ENCODE measurements at places on chromosomes 2 and 18.

GRCh38 chr2:18178736-18179349, 300.4 kb downstream of the KCNS3 start:
- DNase-seq = peak; percentile 38

GRCh38 chr2:228227466-228227865, 46.0 kb upstream of the SPHKAP start:
- no peak for DNase-seq

DNA sequence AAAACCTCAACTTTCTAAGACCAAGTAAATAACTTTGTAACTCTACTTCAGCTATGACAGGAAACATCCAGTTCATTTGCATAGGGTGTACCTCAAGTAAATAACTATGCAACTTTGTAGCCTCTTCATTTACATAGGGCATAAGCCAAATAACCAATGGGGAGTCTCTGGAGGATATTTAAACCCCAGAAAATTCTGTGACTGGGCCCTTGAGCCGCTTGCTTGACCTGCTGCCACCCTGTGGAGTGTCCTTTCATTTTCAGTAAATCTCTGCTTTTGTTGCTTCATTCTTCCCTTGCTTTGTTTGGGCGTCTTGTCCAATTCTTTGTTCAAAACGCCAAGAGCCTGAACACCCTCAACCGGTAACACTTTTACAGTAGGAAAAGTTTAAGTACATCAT, 1112.7 kb upstream of the NRXN1 start:
- DNase-seq = no peak

DNA sequence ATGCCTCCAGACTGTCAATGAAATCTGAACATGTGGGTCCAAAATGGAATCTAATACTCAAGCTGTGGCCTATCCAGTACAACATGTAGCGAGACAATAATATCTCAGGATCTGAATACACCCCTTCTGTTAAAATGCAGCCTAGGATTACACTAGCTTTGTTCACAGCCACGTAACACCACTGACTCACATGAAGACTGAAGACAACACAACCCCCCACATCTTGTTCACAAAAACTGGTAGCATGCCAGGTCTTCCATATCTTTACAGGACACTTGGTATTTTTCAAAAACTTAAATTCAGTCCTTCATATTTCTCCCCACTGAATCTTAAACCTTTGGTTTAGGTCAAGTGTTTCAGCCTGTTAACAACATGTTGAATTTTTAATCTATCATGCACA, 84.2 kb downstream of the SLC8A1 start:
- DNase-seq = no peak

- DNase-seq = no peak
Observed at GRCh38 chr18:9106800-9107584, 4.5 kb downstream of the NDUFV2 start.

GRCh38 chr18:48545757-48546321, 7.0 kb downstream of the CTIF start:
- peak; percentile 95 for DNase-seq

DNA sequence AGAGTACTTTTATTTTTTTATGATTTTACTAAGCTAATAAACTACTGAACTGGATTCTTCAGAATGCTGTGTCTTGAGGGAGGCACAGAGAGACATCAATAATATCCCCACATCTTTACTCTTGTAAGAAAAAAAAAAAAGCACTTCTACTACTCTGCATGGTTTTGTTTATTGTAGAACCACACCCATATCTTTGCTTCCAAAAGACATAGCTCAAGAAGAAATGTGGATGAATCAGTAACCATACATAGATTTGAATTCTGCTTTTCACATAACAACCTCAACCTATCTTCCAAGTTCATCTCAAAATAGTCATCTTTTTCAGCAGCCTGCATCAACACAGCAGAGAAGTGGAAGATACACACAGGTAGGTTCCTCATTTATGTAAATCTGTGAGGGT, 12.2 kb upstream of the COL5A2 start:
- no peak for DNase-seq

GRCh38 chr2:1091895-1092585, 141.4 kb downstream of the SNTG2 start:
- DNase-seq = no peak

- peak; percentile 55 for DNase-seq
Observed at GRCh38 chr2:134603966-134604365, 114.8 kb downstream of the TMEM163 start.

GRCh38 chr2:233023007-233023760, 9.3 kb upstream of the NEU2 start:
- no peak for DNase-seq

- no peak for DNase-seq
Observed at GRCh38 chr18:48336332-48336731, 72.9 kb downstream of the ZBTB7C start.

GRCh38 chr18:48637081-48637990, 98.5 kb downstream of the CTIF start:
- no peak for DNase-seq

DNA sequence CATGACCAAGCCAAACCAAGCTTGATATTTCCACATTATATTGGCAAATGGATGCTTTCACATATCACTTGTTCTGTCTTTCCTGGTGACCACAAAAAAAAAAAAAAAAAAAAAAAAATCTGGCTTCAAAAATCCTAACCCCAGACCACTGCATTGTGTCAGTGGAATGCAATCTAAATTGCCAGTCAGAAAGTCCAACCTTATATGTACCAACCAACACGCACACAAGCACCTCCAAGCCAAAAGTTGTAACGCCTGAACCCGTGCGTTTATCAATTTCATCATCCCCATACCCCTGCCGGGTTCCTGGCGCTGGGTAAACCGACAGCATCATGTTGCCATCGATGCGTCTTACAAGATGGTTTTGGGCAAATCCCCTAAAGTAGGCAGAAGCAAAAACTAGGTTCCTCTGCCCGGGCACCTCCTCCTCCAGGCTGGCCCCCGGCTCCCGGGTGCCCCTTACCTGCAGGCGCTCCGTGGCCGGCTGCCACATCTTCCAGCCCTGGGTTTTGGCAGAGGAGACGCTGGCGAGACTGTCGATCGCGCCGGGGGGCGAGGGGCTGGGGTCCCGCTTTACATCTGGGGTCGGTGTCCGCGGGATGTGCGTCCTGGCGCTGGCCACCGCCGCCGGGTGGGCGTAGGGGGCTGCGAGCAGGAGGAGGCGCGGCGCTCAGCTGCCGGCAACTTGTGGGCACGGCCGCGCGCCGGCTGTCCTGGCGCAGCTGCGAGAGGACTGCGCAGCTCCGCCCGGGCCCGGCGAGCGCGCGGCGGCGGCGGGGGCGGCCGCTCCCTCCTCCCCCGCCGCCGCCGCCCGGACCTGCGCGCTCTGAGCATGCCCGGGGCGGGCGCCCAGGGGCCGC, at the start of gene PID1:
Gene PID1, minus strand, starts transcription at position 737 of the 860 bp plus-strand sequence. Its CDS starts 244 bp downstream, at position 493.
- peak; percentile 76 for DNase-seq

DNA sequence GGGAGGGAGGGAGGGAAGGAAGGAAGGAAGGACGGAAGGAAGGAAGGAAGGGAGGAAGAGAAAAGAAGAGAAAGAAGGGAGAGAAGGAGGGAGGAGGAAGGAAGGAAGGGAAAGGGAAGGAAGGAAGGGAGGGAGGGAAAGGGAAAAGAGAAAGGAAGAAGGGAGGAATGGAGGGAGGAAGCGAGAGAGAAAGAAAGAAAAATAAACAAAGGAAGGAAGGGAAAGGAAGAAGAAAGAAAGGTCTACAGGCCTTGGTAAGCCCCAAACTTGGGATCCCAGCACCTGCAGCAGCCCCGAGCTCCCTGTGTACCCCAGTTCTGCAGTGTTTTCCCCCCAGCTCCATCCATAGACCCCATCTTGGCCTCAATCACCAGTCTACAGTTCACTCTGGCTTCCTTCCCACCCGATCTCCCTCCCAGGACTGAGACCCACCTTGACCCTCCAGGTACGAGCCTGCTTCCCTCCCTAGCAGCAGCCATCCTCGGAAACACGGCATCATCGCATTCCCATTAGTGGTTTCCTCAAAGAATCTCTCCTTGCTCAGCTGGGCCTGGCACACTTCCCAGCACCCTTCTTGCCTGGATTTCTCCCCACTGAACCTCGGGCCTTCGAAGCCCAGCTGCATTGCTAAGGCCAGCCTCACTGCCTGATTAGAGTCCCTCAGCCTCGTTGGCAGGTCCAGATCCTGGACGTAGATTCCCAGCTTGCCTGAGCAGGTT, 46.1 kb upstream of the SH3BP4 start:
- no peak for DNase-seq
